Activated CD8-positive, alpha-beta T cell treated with anti-CD3 and anti-CD28 coated beads, Interleukin-2, amount 10 ng/mL, durations not matched to agents 7 days and 5 days (primary cell): ENCODE measurements at places on chromosomes 13 and 19. TPM values are rescaled to one million over a fixed set of nuclear protein-coding genes. Genes with fewer than 3 reads are reported as not detected.
A peak's percentile ranks its signal among the peaks of the same experiment; 100 is the strongest.

Gene NLRP9
- not detected for total RNA-seq

Gene S1PR5
- 0.89 TPM for total RNA-seq

Gene ZNF726
- 16.6 TPM for total RNA-seq

DNA sequence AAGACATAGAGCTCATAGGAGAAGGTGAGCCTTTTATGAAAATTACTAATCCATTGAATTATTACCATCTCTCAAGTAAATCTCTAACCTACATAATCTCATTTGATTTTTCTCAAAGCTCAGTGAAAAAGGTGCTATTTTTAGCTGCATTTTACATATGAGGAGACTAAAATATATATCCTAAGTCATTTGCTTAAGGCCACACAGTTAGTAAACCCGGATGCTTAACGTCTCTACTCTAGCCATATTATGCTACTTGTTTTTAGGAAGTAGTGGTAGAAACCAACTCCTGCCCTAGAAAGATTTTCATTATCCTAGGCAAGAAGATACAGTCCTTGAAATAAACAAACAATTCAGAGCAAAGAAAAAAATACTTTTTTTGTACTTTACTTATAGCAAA lies 108.9 kb downstream of the RBM26 start:
- H3K4me1 ChIP-seq = no peaks in the 10 kb centered on the region
- peaks cover 18% of the 10 kb centered on the region for H3K27me3 ChIP-seq
- no peak overlapping the region for H3K27ac ChIP-seq
- no peaks in the 10 kb centered on the region for H3K36me3 ChIP-seq
- H3K4me3 ChIP-seq = no peak overlapping the region

DNA sequence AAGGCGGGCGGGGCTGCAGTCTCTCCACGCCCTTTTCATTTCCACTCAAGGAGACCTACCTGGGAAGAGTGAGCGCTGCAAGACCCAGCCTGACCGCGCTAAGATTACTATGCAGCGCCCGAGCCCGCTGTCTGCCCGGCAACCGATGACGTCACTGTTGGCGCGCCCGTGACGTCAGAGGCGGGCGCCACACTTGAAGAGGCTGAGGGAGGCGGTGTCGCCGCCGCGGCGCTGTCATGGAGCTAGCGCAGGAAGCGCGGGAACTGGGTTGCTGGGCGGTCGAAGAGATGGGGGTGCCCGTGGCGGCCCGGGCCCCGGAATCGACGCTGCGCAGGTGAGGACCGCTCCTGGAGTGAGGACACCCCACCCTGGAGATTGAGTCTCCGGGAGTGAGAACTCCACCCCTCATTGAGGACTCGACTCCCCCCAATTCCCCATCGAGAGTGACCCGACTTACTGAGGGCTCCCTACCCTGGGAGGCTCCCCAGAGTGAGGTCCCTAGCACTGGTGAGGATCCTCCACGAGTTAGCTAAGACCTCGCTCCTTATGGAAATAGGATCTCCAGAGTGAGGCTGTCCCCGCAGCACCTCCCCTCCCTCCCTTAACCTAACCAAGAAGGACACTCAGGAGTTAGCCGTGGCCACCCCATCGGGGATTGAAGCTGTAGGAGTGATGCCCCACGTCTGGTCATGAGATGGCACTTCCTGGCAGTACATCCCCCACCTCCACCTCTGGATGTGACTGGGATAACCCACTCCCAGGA lies at the start of gene HAUS5:
HAUS5 (plus strand) TSS at position 177 of the 763 bp plus-strand sequence; CDS start at position 237, 60 bp downstream.
- H3K4me3 ChIP-seq = peak within 1 kb of the TSS; percentile 87
- H3K36me3 ChIP-seq = peaks cover 18% of the 10 kb centered on the region
- H3K4me1 ChIP-seq = peaks cover 46% of the 10 kb centered on the region
- DNase-seq = peak; percentile 96
- no peaks in the 10 kb centered on the region for H3K27me3 ChIP-seq

DNA sequence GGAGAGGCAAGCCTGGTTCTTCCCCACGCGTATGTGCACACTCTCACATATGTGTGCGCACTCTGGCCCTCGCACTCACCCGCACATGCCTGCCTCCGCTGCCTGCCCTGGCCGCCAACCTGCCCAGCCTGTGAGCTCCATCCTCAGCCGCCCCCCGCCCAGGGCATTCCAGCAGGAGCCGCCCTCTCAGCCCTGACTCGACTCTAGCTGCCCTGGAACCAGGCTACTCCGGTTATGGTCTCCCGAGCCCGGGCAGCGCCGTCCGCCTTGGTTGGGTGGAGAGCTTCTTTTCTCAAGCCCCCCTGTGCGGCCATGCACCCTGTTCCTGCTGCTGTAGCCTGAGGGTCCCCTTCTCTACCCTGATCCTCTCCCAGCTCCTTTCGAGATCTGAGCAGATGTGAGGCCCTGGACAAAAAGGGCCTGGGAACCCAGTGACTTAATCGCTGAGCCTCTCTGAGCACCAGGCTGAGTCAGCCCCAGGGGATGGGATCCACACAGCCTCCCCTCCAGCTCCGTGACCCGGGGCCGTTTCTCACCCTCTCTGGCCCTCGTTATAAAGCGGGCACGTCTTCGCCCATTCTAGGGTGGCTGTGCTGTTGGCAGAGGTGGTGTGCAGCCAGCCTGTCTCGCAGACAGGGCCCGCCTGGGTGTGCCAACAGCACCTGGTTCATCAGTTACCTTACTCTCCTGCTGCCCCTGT lies 191.5 kb downstream of the TEX29 start:
- H3K27ac ChIP-seq = no peak overlapping the region
- no peaks in the 10 kb centered on the region for H3K4me1 ChIP-seq
- H3K27me3 ChIP-seq = no peaks in the 10 kb centered on the region
- no peaks in the 10 kb centered on the region for H3K36me3 ChIP-seq
- DNase-seq = no peak

DNA sequence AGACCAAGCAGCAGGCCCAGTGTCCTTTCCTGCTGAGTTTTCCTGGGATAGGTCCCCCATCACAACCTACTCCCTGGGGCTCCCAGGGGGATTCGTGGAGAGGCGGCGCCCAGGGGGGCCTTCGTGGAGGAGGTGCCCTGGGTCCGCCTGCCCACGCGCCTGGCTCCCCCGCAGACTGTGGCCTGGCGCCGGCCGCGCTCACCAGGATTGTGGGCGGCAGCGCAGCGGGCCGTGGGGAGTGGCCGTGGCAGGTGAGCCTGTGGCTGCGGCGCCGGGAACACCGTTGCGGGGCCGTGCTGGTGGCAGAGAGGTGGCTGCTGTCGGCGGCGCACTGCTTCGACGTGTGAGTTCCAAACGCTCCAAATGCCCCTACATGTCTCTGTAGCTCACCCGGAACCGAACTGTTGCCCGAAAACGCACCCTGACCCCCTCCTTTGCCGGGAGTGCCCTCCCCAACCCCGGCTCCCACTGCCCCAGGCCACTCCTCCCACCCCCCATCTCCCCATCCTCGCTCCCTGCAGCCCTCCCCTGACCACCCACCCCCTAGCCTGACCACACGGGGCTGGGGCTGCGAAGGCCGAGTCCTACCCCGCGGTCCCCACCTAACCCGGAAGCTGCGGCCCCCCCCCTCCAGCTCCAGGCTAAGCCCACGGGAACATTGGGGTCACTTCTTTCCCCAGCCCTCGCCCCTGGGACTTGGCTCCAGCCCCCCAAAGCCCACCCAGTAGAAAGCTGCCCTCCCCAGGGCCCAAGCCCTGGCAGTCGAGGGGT lies 3.3 kb downstream of the TIMM13 start:
- H3K27ac ChIP-seq = no peak overlapping the region
- H3K4me1 ChIP-seq = peaks cover 14% of the 10 kb centered on the region
- H3K4me3 ChIP-seq = no peak overlapping the region

DNA sequence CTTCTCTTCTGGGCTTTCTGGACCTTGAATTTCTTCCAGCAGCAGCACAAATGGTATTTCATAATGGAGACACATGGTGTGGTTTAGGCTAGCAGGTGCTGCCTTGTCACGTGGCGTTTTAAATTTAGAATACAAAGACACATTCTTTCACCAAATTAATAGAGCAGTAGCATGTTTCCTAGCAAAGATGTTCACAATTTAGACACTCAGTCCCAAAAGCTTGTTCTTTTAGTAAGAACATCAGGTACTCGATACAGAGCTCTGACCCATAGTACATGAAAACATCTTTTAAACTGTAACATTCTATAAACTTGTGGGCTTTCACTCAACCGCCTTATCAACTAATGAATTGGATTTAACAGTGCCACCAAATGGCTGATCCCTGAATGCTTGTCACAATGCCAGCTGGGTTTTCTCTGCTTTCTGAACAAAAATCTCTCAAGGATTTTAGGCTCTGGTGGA lies 290.1 kb downstream of the DCLK1 start:
- H3K4me3 ChIP-seq = no peak overlapping the region
- no peak for DNase-seq
- no peaks in the 10 kb centered on the region for H3K4me1 ChIP-seq
- H3K27me3 ChIP-seq = no peaks in the 10 kb centered on the region

DNA sequence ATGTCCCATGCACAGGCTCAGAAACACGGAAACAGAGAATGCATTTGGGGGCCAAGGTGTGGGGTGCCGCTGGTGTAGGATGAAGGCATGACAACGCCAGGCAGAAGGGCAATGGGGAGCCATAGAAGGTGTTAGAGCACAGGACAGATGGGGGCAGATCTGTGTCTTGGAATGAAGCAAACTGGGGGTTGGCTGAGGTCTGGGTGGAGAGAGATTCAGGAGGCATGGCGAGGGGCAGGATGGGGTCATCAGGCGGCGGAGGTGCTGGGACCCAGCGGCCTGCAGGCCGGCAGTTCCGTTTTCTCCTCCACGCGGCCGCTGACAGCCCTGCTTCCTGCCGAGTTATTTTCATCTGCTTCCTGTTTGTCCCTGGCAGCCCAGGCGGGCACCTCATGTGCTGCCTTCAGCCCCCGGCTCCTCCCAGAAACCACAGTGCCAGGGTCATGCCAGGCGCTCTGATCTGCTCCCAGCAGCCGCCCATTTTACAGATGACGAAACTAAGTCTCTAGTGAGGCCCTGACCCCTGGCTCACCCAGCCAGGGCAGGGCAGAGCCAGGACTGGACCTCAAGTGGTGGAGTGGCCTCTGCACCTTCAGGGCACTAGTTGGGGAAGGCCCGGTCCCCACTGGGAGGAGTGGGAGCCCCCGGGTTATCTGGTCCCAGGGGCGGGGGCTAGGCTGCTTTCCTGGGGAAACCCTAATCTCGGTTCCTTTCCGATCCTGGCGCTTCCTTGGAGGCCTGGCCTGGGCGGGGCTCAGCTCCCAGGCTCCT lies 2.2 kb downstream of the ARHGAP45 start:
- H3K27ac ChIP-seq = peak overlapping the region; percentile 96
- peaks cover 46% of the 10 kb centered on the region for H3K36me3 ChIP-seq
- H3K4me3 ChIP-seq = peak overlapping the region; percentile 91
- DNase-seq = peak; percentile 82
- peaks cover 66% of the 10 kb centered on the region for H3K4me1 ChIP-seq

DNA sequence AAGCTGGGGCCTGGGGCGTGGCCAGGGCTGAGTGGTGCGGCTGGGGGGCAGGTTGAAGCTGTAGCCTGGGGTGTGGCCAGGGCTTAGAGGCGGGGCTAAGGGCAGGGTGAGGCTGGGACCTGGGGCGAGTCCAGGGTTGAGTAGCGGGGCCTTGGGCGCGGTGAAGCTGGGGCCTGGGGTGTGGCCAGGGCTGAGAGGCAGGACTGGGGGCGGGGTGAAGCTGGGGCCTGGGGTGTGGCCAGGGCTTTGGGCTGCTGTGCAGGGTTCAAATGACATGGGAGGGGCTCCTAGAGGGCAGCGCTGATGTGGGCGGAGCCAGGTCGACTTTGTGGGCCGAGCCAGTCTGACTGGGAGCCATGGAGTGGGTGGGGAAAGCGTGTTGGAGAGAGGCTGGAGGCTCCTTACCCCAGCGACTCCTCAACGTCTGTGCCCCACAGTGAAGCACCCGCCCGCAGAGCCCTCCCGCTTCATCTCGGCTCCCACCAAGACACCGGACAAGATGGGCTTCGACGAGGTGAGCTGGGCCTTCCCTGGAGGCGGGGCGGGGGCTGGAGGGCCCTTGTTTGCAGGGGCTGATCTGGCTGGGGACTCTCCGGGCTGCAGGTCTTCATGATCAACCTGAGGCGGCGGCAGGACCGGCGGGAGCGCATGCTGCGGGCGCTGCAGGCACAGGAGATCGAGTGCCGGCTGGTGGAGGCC lies 21.5 kb downstream of the COLGALT1 start:
- DNase-seq = peak; percentile 35
- H3K27me3 ChIP-seq = no peaks in the 10 kb centered on the region
- no peak overlapping the region for H3K4me3 ChIP-seq
- no peak overlapping the region for H3K27ac ChIP-seq
- H3K4me1 ChIP-seq = peaks cover 11% of the 10 kb centered on the region

DNA sequence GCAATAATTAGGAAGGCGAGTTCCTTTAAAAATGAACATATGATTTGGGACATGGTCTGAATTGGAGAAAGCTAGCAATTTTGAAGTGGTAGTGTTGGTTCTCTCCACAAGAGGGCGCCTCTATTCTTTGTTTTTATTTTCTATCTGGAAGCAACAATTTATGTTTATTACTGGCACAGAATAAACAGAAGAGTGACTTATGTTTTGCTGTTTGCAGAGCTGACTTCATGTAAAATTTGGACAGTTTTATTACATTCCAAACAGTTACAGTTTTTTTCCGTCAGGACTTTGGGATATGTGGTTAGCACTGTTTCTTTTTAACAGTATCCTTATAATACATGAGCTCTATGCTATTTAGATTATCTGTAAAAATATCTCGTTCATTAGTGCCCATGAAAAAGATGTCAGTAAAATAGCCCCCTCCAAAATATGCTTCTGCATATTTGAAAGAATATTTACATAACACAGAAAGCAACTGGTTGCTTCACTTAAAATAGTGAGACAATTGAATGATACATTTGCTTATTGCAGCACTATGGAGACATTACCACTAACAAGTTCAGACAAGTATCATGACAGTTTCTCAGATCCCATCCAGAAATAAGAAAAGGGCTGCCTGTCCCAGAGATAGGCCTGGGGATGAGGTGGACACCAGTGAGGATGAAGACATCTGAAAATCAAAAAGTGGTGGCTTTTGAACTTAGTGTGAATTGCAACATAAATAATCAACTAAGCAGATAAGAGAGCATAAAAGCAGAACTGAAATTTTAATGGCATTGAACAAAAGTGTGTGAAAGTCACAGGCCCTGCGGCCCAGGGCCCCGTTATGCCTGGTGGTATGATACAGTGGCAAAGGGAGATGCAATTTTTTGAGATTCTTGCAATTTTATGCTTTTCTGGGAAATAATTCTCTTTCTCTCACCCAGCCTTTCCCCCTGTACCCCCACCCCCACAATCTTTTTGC lies 32.3 kb upstream of the FGF9 start:
- peak; percentile 47 for DNase-seq
- H3K4me3 ChIP-seq = no peak overlapping the region
- H3K27ac ChIP-seq = no peak overlapping the region
- H3K27me3 ChIP-seq = peaks cover 4% of the 10 kb centered on the region
- no peaks in the 10 kb centered on the region for H3K4me1 ChIP-seq
- H3K36me3 ChIP-seq = no peaks in the 10 kb centered on the region
